Stimulated activated CD4-positive, alpha-beta T cell treated with anti-CD3 and anti-CD28 coated beads, TNF-alpha, amount 100 ng/mL, for 1 hour (primary cell): ENCODE measurements at places on chromosomes 1 and 21.

DNA sequence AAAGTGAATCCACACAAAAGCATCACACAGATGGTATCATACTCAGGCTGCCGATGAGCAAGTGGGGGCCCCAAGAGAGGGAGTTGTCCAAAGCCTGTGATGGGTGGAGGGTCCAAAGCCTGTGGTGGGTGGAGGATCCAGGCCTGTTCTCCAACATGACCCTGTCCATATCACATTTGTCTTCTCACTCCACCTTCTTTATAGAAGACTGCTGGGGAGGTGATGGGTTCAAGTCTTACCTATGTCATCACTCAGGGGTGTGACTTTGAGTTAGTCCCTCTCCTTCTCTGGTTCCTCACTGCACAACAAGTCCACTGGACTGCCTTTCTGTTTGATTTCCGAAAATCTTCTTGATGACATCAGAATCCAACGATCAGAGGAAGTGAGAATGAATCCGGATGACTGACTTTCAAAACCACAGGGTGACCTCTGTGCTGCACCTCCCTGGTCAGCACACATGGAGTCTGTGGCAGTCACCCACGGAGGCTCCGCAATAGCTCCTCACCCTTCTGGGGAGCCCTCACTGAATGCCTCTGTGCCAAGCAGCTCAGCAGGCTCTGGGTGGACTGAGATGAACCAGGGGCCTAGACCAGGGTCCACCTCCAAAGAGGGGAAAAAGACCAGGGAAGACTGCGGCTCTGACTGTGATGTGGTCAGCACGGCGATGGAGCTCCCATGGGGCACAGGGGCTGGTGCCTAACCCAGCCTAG, 166.8 kb downstream of the HIVEP3 start:
- DNase-seq: no peak

DNA sequence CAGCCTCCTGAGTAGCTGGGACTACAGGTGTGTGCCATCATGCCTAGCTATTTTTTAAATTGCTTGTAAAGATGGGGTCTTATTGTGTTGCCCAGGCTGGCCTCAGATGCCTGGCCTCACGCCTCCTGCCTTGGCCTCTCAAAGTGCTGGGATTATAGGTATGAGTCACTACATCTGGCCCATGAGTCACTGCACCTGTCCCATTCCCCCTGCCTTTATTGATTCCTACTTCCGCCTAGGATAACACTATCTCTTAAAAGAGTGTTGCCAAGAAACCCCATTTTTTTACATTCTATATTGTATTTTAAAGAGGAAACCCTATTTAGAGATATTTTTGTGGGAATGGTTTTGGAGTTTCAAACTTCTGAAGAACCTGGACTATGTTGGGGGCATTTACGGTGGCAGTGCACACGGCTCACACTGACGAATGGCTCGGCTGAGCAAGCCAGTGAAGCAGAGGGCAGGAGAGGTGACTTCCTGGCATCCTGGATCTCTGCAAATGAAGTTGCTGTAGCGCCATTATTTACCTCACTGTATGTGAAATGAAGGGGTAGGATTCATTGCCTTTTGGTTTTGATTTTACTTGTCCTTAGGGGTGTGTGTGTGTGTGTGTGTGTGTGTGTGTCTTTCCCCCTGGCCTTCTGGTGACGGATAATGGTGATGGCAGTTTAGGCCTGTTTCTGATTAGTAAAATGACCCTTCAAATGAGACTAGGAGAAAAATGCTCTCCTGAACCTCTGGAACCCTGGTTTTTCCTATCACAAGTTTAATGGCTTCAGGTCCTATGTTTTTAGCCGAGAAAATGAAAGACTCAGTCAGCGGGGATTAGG, 22.5 kb downstream of the KIF26B start:
- DNase-seq: no peak

DNA sequence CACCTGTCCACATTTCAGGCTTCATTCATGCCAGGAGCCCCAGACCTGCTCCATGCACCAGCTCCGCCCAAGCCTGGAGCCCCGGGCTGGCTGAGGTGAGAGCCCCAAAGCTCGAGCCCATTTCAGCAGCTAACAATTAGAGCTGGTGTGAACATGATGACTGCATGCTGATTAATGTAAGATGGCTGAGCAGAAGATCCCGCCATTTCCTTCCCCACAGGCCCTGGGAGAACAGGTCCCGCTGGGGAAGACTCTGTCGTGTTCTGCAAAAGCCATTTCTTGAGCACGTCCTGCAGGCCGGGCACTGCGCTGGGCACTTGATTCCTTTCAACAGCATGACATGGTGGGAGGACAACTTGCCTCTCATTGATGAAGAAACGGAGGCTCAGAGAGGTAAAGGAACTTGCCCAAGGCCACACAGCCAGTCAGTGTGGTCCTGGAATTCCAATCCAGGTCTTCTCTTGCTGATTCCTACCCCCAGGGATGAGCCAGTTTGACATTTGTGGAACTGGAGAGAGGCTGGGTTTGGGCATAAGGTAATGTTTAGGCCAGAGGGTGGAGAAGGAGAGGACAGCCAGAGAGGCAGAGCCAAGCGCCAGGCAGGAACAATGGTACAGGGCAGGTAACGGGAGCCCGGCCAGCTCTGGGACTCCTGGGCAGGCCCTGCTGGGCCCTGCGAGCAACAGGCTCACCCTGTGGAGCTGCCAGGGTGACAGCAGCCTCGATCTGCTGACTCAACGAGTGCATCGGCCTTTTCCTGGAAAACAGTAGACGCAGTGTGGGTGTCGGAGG, 28.1 kb upstream of the EPHA2 start:
- no peak for DNase-seq

DNA sequence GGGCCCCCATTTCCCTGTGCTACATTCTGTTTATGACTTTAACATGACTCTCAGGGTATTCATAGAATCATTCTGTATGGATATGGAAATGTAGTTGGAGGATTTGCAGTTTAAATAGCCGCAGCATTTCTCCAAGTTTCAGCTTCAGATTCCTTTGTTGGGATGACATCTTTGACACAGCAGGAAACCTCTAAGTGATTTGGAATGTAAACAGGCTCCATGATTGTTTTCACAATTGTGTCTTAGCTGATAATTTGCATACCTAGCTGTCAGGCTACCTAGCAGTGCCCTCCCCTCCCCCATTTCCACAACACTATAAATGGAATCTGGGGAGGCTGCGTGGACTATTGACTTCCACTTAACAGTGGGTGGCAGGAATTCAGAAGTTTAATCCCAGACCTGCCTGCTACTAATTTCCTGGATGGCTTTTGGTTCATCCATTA, 290.2 kb downstream of the HLX start:
- no peak for DNase-seq

- no peak for DNase-seq
These were observed 25.1 kb downstream of the C1orf116 start for GRCh38 chr1:207007352-207008033.

- no peak for DNase-seq
These were observed 72.8 kb downstream of the PTPRU start for GRCh38 chr1:29309075-29309474.

DNA sequence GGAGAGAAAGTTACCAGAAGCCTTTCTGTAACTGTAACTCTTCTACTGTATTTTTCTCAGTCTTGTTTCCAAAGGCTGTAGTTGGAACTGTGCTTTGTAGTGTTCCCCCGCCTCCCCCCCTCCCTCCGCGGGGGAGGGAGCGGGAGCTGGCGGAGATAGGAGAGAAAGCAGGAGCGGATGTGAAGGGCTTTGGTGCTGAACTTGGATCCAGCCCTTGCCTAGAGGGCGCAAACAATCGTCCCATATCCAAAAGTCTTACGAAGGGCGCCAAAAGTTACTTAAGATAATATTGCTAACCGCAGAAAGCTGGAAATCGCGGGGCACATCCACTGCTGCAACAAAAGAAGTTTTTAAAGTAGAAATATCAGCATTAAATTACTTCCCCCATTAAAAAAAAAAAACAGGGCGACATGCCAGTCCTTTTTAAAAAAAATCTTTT, 2.4 kb upstream of the NFIA start:
- no peak for DNase-seq

- no peak for DNase-seq
These were observed 2.8 kb downstream of the DDOST start for GRCh38 chr1:20658166-20658915.

GRCh38 chr1:185406691-185407009, 89.6 kb upstream of the IVNS1ABP start:
- DNase-seq: no peak

DNA sequence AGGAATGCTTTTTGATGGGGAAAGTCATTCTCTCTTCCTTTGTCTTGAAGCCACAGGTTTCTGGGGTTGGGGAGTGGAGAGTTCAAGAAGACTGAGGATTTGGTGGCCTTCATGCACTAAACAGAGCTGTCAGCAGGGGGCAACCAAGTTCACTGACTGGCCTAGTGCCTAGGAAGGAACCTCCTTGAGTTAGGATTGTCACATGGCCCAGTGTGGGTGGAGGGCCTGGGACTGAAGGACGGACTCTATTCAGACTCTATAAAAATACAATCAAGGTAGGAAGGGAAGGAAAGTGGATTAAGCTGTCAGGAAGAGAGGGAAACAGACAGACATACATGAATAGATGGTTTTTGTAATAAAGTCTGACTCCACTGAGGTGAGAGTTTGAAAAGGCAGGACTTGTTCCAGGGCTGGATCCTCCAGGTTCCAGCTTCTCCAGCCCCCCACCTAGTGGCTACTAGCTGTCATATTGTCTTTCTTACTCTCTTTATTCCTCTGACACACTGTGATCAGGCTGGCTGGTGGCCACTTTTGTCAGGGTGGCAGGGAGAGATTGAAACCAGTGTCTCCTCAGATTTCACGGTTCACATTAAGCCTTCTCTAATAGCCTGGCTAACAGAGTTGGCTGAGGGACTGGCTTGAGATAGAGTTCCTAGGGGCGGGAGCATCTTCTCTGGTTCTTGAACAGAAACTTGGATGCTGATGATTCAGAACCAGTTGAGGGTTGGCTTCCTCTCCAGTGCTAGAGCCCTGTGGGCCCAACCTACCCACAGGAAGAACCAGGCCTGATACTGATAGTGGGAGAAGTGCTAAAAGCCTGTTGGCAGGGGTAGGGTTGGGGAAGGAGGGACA, 4.1 kb upstream of the SH3BGRL3 start:
- DNase-seq: peak; percentile 60

DNA sequence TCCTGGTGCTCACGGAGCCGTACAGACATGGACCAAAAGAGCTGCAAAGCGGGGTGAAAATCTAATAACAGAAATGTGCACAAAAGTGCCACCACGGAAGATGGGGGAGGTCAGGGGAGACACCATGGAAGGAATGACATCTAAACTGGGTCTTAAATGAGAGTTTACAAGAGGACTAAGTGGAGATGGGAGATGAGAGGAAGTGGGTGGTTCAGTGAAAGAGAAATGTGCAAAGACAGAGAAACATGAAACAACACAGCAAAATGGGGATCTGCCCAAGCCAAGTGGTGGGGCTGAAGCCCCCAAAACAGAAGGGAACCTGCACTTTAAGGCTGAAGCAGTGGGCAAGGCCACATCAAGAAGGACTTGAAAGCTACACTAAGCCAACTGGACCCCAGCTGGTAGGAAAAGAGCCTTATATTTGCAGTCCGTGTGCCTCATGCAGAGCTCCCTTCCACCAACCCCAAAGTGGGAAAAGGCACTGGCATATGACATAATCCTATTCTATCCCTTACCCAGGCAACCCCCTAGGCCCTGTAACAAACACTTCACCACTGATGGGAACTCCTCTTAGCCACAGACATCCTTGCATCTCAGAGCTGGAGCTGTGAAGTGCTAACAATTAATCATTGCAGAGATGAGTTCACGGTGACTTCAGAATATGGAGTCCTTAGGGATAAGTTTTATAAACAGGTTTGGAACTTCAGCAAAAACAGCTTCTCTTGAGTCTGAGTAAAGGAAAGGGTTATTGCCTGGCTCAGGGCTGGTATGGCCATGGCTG, 198.6 kb upstream of the EDN2 start:
- DNase-seq: no peak

DNA sequence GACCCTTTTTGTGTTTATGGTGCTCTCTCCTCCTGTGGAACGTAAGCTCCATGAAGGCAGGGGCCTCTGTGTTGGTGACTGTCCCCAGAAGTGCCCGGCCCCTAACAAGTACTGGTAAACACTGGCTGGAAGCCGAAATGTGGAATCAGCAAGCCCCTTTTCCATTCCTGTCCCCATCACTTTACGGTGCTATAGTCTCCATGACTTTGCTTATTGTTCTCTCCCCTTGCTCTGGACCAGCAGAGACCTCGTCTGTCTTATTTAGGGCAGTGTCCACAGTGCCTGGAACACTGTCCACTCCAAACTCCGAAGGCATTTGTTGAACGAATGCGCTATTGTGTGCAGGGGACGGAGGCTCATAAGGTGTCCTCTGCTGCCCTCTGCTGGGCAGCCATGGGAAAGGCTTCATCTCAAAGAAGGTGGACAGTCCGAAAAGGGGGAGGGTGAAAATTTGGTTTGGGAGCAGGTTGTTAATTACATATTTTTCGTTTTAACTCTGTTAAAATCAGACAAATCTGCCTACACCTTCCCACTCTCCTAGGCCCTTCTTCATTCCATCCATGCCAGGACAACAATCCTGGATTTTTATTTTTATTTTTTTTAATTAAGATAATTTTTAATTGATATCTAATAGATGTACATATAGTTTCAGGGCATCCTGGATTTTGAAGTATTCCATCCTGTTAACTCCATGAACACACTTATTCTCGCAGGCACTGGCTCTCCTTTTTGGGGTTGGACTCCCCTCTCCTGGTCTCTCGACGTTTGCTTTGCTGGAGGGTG, 115.6 kb downstream of the PGBD5 start:
- no peak for DNase-seq

GRCh38 chr21:33870768-33871167, 44.8 kb downstream of the ATP5PO start:
- DNase-seq: no peak

- DNase-seq: no peak
These were observed 511.7 kb downstream of the USP25 start for GRCh38 chr21:16241479-16241963.

DNA sequence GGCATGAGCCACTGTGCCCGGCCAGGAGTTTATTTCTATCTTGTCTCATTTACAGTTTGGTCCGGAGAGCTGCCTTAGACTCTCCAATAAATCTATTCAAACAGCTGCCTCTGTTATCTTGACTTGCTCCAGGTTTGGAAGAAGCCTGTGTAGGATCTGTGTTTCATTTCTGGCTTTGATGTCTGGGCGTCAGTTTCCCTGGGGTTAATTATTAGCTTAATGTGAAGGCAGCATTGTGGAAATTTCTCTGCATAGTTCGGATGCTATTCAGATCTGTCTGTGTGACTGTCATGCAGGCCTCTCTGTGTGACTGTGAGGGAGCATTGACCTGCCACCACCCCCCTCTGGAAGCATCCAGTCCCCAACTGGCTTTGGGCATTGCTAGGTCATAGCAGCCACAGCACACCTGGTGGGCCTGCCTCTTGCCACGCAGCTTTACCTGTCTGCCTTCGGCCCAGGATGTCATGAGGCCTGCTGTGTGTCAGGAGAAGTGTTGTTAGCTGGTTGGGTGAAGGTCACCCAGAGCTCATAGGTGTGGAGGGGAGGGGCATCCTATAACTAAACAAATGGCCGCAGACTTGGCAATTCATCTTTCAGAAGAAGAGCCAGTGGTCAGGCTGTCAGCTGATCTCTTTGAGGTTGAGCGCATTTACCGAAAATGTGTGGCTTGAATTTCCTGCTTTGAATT, 9.8 kb downstream of the IFNGR2 start:
- no peak for DNase-seq

GRCh38 chr1:167502719-167503462, 15.4 kb downstream of the CD247 start:
- no peak for DNase-seq

- DNase-seq: no peak
These were observed 2.2 kb upstream of the MATN1 start for GRCh38 chr1:30725450-30726095.

- DNase-seq: no peak
These were observed 55.9 kb downstream of the CLIC4 start for GRCh38 chr1:24801176-24801575.
